NCI-H774 (cell line): ENCODE measurements at places on chromosomes 3 and 15.

- no peak for DNase-seq
These were observed 58.8 kb downstream of the KIF9 start for GRCh38 chr3:47223755-47224154.

DNA sequence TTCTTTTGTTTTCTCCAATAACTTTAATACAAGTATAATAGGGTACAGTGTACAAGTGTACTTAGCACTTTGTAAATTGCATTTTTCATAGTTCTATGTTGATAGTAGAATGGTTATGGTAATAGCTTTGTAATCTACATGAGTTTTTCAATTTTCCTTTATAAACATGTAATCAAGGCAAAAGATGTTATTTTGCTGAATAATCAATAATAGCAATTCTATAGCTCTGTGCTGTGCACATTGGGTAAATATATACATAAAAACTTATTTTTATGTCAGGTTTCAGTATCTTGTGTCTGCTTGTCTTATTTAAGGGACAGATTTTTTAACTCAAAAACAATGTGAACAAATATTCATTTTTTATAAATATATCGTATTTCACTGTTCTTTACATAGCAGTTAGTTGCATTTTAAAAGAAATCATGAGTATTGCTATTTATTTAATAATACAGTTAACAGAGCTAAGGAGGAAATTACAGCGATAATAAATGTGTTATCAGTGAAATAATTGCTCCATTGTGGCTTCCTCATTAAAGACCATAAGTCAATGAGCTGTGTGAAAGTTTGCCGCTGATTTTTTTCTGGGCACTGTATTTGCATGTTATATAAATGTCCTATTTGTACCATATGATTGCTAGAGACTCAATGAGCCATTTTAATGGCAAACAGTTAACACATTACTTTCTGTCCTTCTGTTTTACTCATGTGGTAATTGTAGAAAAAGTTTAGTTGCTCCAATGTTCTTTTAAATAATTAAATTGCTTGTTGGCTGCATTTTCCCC is 214.6 kb upstream of the STAC start:
- no peak for DNase-seq

DNA sequence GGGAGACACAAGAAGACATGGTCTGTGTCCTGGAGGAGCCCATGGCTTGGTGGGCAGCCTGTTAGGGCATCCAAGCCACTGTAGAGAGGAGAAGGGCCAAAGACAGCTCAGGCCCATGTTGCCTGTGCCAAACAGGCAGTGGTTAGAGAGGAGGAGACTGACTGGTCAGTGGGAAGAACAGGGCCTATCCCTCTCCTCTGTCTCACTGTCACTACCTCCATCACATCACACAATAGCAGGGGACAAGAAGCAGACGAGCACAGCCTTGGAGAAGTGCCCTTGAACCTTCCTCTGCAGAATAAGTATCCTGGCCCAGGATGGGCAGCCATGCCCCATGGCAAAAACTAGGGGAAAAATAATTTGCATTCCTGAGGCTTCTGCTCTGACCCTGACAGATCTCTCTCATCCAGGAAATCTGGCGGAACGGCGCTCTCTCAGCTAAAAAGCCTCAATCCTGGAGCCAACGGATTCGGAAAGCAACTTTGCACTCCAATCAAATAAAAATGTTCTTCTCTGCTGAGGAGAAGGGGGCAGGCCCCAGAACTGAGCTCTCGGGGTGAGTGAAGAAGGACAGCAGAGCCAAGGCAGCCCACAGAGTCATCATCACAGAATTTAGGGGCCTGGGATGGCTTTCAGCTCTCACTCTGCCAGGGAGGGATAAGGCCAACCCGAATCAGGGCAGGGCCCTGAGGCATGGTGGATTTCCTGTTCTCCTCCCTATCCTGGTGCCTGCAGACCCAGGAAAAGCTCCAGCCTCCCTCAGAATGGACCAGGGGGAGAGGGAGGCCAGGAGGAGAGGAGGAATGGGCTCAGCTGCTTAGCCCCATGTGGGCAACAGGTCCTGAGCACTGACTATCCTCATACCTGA is 1.6 kb downstream of the SHF start:
- DNase-seq, result no peak

- no peak for DNase-seq
These were observed 75.2 kb downstream of the APBA2 start for GRCh38 chr15:28960979-28961378.

DNA sequence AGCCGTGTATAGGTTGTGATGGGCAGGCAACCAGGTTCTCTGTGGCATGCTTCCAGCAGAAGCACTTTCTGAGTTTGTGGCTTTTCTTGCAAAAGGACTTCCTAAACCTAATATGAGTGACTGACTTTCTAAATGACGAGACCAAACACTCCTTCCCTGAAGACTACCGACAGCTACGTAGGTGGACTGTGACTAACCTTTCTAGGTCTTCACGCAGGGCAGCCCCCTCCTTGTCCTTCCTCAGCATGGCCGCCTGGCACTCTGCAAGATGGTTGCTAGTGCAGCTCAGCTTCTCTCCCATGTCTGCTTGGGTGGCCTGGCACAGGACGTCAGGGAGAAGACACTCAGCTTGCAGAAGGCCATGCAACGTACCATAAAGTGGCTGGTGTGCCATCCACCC is 20.9 kb downstream of the CXCR6 start:
- no peak for DNase-seq
